ENCODE measurements at places on chromosomes 5 and 9.

- no peak for DNase-seq
Measured at GRCh38 chr5:67999391-67999790, 216.2 kb upstream of the PIK3R1 start.

- no peak for DNase-seq
Measured at GRCh38 chr9:134617246-134617645, 24.4 kb upstream of the COL5A1 start.

- peak; percentile 21 for DNase-seq
Measured at GRCh38 chr5:72018143-72018803, 89.0 kb upstream of the MAP1B start.

GRCh38 chr5:17378346-17378997 is 119.6 kb upstream of the TAF11L2 start:
- DNase-seq, result no peak

GRCh38 chr5:176359658-176360057 is 1.9 kb downstream of the KIAA1191 start:
- DNase-seq, result no peak

GRCh38 chr5:903756-904096 is 11.0 kb downstream of the TRIP13 start:
- no peak for DNase-seq

- no peak for DNase-seq
Measured at GRCh38 chr9:92729735-92730155, 34.9 kb downstream of the BICD2 start.

DNA sequence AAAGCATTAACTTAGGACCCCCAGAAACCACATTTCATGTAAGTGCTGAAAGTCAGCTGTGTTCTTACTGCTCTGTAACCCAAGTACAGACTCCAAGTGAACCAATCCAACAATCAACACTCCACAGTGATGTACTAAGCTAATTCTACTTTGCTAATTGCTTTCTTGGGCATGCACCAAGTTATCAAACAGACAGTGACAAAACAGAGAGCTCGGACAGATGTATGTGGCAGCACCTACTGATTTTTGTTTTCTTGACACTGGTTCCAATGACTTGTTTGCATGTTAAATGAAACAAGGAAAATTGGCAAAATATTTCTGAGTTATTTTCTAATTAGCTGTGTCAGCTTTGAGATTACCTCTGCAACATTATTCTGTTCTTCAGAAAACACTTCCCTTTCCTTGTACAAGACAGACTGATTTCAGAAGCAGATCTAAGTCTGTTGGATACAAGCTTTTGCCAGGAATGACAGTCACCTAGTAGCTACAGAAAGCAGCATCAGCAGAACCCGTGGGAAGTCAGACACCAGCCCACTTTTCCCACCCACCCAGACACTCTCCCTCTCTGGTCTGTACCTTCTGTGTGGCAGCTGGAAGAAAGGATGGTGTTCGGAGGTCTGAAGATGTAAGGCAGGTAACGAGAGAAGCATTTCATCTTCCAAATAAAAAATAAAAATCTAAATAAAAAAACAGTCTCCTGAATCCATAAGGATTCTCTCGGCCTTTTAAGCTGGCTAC is 176.7 kb upstream of the PPP2R2B start:
- no peak for DNase-seq

GRCh38 chr9:134163371-134164196 is 780 bp downstream of the RNU6ATAC start:
- DNase-seq, result no peak

DNA sequence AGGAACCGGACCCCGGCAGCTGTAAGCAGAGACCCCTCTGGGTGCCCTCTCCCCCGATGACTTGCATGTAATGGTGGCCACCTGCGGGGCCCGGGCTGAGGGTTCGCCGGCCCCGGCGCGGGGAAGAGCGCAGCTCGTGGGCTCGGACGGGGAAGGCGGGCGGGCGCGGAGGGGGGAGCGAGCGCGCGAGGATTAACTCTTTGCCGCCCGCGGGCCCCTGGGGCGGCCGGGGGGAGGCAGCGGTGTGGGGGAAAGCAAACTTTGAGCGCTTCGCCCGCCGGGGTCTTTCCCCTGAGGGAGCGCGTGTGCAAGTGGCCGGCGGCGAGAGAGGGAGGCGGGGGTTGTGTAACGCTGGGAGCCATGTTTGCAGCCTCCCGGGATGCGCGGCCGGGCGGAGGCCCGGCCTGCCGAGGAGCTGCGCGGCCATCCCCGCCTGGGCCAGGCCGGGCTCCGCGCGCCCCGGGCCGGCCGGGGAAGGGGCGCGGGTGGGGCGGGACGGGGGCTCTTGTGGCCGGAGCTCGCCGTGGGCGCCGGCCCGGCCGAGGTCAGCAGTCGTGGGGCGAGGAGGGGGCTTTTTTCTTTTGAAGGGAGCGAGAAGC is 547 bp downstream of the ANP32B start:
- DNase-seq, result no peak

DNA sequence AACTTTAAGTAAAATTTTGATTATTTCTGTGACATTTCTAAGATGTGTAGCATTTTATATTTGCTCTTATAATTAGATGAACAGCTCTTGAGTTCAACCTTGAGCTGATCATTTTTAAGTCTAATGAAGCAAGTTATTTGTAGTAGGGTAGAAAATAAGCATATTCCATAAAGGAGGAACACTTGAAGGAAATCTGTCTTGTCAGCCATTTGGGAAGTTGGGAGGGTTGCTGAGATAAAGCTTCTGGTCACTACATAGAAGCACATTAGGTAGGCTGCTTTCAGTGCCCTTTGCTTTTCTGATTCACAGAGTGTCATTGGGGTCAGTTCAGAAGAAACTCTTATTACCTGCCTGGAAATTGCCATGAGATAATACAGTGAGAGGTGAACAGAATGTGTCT is 44.1 kb downstream of the SEC24A start:
- DNase-seq, result no peak

DNA sequence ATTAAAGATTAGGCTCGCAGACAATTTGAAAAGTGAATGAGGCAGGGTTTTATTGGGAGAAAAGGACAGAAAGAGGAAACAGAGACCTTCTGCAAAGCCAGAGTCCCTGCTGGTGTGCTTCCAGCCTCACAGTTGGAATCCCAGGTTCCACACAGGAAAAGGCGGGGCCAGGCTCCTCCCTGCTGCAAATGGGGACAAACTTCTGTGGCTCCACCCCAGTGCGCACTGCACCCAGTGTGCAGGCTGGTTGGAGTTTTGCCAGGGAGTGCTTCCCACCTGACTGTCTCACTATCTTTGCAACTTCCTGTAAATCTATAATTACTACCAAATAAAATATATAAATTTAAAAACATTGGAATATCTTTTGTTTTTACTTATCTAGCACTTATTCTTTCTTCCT is 386.0 kb upstream of the GRIN3A start:
- DNase-seq, result no peak

DNA sequence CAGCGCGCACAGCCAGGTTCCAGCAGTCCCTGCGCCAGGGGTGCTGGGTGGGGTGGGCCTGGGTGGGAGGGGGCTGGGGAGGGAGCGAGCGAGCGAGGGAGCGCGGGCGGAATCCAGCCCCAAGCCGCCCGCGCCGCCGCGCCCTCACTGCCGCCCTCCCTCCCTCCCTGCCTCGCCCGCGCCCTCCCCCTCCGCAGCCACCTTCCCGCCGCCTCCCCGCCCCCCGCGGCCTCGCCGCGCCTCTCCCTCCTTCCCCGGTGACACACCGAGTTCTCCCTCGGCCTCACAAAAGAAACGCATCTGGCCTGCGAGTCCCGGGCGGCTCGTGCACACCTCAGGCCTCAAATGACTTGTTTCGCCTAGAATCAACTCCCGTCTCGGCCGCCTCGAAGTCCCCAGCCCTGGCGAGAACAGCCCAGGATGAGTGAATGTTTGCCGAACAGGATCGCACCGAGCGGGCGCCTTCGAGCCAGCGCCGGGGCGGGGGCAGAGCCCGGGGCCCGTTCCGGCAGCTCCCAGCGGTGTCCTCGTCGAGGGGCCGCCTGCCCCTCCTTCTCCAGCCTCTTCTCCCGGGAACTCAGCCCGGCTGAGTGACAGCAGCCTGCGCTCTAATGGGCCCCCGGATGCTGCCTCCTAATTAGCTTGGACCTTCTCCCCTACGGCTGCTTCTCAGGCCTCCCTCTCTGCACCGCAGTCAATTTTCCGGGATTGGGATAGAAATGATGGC is 371 bp upstream of the PITX1 start:
- no peak for DNase-seq

- DNase-seq, result no peak
Measured at GRCh38 chr5:135250671-135251070, 148.4 kb downstream of the MACROH2A1 start.

GRCh38 chr5:78597068-78597973 is 51.3 kb downstream of the LHFPL2 start:
- no peak for DNase-seq

DNA sequence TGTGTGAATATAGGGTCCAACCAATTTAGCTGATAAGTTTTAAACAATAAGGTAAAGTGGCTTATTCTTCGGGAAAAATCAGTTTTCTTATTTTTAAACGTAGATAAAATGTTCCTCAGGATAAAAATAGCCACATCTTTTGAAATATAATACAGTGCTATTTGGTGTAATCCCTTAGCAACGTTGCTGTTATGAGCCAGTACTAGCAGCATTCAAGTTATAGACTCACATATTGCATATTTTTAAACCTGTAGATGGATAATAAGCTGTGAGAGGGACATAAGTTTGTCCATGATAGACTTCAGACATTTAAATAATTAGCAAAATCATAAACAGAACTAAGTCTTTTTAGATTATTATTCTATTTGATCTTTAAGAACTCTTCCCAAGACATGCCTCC is 6.3 kb downstream of the PDE4D start:
- DNase-seq, result no peak

GRCh38 chr9:126794441-126794840 is 10.4 kb upstream of the ZBTB43 start:
- no peak for DNase-seq

GRCh38 chr5:147336876-147337275 is 102.0 kb downstream of the STK32A start:
- no peak for DNase-seq

DNA sequence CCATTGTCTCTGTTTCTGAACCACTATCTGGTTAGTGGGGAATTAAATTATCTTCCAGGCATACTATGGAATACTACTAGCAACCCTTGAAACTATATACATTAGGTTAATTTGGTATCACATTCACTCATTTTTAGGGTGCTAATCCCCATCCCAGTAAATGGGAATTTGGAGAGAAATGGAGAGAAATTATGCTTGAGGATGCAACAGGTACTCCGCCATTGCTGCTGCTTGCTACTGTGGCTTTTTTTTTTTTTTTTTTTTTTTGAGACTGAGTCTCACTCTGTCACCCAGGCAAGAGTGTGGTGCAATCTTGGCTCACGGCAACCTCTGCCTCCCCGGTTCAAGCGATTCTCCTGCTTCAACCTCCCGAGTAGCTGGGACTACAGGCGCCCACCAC is 66.1 kb downstream of the AK8 start:
- no peak for DNase-seq

DNA sequence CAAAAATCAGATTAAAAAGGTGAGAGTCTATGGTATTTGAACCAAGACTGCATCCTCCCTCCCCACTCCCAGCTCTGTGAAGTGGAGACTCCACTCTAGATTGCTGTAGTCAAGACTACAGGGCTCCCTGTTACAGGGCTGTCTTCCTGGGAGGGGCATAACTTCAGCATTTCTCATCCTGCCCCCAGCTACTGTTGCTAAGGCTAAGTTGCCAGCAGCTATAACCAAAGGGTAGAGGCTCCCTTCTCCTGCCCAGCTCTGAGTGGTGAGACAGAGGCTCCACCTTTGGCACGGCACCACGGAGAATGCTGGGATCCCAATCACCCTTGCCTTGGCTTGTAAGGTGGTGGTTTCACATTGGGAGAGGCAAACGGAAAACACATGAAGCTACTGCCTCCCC is 39.2 kb upstream of the GCNT4 start:
- DNase-seq, result no peak

- no peak for DNase-seq
Measured at GRCh38 chr9:35114840-35115628, 628 bp downstream of the ATOSB start.

- DNase-seq, result no peak
Measured at GRCh38 chr9:6229619-6230018, 14.0 kb downstream of the IL33 start.

DNA sequence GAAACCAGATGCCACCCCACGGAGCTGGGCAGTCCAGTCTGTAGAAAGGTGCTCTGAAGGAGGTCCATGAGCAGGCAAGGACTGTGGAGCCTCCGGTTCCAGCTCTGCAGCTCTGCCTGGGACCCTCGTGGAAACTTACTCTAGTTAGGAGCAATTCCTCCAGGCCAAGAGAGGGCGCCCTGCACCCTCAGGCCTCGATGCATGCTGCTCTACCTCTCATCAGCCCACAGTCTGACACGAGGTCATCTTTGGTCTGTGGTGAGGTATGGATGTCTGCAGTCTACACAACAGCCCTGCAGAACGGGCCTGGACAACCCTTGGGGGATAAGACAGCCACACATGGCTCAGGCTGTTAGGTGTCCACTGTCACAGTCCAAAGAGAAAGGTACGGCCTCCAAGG is 50.6 kb upstream of the UBTD2 start:
- no peak for DNase-seq

- DNase-seq, result no peak
Measured at GRCh38 chr5:21398511-21398910, 1410.5 kb upstream of the CDH18 start.

GRCh38 chr5:159181152-159181551 is 28.2 kb downstream of the RNF145 start:
- no peak for DNase-seq

- DNase-seq, result no peak
Measured at GRCh38 chr9:70091572-70091971, 47.9 kb downstream of the MAMDC2 start.

DNA sequence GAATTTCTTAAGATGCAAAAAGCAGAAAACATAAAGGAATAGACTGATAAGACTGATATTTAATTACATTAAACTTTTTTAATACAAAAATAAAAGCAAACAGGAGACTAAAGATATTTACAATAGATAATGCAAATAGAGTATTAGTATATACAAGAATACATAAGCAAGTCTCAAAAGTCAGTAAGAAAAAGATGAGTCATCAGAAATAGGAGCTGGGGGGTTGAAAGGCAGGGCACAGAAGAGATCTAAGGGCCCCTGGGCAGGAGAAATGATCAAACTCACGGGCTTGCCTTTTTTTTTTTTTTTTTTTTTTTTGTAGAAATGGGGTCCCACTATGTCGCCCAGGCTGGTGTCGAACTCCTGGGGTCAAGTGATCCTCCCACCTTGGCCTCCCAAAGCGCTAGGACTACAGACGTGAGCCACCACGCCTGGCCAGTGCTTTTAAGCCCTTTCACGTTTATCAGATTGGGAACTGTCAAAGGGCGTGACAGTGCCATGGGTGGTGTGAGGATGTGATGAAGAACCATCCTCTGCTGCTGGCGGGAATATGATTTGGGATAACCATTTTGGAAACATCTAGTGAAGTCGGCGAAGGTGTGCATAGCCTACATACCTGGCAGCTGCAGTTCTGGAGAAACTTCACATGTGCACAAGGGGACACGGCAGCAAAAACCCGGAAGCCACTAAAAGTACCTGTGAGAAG is 126.1 kb downstream of the CACNA1B start:
- no peak for DNase-seq
